ENCODE measurements at places on chromosomes 2 and 18.

DNA sequence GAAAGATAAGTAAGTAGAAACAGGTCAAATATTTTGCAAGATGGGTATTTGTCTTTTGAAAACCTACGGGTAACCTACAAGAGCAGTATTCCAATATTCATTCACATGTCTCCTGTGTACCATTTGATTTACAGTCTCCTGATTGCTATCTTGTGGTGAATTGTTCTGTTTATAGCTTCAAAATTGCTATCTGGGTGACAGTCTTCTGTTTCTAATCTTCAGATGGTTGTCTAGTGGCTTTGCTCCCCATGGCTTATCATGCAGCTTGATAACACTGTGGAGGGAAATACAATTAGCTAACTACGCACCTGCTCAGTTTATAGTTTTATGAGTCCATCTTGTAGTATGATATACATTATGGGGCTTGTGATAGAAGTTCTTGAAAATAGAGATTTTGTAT, 816.8 kb downstream of the CPS1 start:
- DNase-seq: no peak

DNA sequence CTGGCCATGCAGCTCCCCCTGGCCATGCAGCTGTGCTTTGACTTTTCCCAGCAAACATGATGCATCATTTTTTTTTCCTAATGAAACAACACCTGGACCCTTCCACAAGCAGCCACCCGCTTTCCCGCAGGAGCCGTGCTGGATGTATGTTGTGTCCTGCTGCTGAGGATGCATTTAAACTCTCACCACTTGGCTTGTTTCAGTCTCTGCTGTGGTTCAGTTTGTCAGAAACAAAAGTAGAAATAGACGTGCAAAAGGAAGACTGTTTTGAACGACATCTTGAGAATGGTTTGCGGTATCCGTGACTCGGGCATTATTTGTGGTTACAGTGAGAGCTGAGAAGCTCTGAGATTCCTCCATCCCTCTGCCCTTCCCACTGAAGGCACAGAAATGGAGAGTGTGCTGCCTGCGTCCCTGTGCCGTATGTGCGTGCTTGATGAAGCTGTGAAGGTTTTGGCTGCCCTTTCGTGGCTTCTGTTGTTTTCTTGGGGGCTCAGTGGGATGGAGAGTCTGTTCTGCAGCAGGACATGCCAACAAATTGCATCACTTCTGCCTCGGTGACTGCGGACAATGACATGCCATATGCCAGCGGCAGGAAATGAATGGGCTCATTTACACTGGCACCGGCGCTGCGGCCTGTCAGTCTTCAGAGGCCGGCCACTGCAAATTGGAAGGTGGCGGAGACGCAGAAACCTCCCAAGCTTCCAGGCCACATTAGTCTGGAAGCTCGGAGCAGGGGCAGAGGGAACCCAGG, 417.7 kb upstream of the SALL3 start:
- DNase-seq: no peak

- no peak for DNase-seq
These were observed 22.2 kb upstream of the MYL1 start for GRCh38 chr2:210337159-210337558.

DNA sequence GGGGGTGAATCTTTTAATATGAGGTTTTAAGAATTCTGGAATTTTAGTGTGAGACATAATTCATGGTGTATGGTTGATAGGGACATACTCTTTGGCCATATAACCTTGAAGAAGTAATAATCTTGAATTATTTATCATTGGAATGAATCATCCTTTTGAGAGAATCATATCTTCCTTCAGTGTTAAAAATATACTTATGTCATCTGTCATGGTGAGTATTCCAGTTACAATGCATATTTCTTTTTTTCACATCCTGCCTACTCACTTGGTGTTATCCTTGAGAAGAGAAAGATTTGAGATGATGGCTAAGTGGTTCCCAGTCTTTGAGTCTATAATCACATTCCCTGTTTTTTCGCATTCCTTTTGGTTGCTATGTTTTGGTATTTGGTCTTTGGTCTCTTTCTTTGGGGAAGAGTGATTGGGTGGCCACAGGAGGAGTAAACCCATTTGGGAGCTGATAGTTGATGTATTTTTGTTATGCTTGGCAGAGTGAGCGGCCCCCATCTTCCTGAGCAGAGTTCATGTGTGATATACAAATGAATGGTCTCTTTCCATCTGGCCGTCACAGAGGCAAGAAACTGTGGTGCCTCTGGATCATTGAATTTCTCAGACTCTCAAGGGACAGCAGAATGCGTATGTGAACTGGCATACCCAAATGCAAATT, 21.6 kb downstream of the ASAP2 start:
- no peak for DNase-seq

GRCh38 chr2:224847961-224848850, 132.0 kb upstream of the CCDC195 start:
- peak; percentile 69 for DNase-seq

- DNase-seq: no peak
These were observed 31.9 kb downstream of the METTL21A start for GRCh38 chr2:207593277-207593676.

DNA sequence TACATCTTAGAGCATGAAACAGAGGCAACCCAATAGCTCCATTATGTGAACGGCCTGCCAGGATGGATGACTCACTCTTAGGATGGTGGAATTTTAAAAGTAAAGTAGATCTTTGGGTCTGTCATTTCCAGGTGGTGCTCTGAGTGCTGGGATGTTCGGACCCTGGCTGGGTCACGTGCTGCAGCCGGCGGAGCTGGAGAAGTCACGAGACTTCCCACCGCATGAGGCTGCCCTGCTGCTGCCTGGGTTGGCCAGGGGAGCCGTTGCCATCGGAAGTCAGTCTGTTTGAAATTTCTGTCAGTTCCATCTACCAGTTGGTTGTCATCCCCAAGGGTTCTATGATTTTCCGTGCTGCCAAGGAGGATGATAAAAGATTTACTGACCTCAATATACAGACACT, 93.3 kb upstream of the ALKAL2 start:
- no peak for DNase-seq

DNA sequence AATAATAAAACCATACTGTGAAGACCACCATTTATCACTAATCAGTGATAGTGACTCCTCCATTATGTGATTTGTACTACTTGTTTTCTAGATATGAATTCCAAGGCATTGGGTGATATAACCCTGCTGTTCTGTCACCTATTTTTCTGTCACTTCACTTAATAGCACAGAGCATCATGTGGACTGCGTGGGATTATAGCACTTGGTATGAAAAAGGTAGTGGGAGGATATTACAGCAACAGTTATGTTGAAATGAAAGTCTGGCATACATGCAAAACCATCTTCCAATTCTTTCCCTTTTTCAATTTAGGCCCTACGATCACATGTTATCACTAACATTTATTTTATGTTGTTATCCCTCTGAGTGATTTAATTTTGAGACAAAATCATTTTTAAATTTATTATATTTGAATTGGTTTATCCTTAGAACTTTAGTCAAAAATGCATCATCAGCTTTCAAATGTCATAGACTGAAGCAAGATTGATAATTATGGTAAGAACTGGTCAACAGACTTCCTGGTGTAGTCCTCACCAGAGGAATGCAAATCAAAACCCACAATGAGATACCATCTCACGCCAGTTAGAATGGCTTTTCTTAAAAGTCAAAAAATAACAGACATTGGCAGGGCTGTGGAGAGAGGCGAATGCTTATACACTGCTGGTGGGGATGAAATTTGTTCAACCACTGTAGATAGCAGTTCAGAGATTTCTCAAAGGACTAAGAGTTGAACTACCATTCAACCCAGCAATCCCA, 242.6 kb downstream of the IKZF2 start:
- DNase-seq: no peak

GRCh38 chr2:61967262-61967661, 61.8 kb downstream of the COMMD1 start:
- DNase-seq: no peak

- no peak for DNase-seq
These were observed 617.0 kb upstream of the LINC00305 start for GRCh38 chr18:64765908-64766307.

DNA sequence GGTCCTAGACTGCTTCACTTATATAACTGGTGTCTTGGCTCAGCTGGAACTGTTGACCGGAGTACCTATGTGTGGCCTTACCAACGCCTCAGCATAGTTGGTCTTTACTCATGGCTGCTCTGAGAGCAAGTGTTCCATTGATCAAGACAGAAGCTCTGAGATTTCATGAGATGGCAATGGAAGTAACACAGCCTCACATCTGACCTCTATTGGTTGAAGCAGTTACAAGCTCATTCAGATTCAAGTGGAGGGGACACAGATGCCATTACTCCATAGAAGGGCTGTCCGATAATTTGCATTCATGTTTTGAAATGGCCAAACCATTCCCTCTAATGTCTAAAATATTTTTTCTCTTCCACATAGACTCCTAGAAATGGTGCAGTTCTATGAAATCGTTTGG, 46.4 kb upstream of the STK39 start:
- no peak for DNase-seq

DNA sequence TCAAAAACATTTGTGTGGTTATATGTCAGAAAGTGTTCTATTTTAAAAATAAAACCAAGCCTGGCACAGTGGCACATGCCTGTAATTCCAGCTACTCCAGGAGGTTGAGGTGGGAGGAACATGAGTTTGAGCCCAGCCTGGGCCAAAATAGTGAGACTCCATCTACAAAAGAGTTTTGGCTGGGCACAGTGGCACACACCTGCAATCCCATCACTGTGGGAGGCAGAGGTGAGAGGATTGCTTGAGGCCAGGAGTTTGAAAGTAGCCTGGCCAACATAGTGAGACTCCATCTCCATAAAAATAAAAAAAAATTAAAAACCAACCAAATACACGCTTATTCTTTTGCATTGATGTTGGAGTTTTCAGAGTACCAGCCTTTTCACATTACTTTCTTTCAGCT, 9.6 kb downstream of the ANKRD12 start:
- DNase-seq: no peak

GRCh38 chr2:24107-24506, 22.2 kb downstream of the FAM110C start:
- no peak for DNase-seq

DNA sequence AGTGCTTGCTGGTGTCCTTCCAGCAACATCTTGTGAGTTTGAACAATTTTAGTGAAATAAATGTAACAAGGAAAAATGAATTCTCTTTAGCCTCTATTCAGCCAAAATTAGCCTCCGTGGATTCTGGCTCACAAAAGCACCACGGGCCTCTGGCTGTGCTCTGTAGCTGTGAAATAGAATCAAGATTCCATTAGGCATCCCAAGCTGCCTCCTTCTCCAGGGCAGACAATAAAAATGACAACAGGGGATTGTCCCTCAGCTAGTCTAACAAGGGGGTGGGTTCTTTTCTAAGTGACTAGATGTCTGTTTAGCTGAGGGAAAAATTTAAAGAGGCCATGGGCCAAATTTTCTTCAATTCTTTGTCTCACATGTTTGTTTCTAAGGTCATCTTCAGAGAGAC, 254.7 kb upstream of the FIGN start:
- no peak for DNase-seq

DNA sequence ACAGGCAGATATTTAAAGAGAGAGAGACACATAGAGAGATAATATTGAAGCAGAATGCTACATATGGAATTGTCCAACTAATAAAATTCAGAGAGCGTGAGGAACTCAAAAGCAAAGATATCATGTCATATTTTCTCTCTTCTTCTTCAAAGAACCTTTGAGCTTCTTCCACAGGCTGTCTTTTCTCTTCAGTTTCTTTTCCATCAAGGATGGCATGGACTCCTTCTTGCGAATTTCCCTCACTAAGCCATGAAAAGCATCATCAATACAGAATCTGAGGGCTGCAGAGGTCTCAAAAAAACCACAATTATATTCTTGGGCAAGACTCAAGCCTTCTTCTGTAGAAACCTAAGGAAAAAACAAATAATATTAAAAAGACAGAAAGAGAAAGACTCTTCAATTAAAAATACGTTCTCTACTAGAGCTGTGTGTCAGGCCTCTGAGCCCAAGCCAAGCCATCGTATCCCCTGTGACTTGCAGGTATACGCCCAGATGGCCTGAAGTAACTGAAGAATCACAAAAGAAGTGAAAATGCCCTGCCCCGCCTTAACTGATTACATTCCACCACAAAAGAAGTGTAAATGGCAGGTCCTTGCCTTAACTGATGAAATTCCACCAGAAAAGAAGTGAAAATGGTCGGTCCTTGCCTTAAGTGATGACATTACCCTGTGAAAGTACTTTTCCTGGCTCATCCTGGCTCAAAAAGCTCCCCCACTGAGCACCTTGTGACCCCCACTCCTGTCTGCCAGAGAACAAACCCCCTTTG, 371.9 kb downstream of the RIT2 start:
- DNase-seq: no peak

GRCh38 chr18:55405893-55406406, 182.0 kb downstream of the TCF4 start:
- peak; percentile 90 for DNase-seq

DNA sequence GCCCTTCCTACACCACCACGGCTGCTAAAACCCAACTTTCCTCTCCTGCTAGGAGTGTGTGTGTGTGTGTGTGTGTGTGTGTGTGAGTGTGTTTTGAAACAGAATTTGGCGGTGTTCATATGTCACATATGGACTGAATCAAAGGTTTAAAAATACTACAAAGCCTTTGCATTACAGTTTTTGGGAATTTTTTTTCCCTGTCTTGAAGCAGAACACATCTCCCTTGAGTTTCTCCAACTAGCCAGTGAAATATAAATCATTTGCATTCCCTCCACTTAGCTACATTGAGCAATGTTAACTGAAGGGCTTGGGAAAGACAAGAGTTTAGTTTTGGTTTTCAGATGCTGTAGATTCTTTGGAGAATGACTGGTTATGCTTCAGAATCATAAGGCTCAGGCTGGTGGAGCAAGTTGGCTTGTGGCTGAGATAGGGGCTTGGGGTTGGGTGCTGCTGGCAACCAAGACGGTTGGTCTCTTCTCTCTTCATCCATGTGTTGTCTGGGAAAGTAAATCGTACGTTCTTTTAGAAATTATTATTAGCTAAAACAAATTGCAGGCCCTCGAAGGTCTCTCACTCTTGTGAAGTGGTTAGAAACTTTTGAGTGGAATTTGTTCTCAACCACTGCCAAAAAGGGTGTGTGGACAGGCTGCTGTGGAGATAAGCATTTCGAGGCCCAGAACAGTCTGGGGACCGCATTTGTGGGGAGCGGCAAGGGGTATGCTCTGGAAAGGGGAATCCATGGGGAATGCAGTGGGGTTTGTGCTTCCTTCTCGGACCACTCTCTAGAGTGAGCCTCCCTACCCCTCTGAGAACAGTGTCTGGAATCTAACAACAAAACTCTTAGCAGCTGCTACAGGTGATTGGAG, 1.4 kb downstream of the NRP2 start:
- DNase-seq: no peak

DNA sequence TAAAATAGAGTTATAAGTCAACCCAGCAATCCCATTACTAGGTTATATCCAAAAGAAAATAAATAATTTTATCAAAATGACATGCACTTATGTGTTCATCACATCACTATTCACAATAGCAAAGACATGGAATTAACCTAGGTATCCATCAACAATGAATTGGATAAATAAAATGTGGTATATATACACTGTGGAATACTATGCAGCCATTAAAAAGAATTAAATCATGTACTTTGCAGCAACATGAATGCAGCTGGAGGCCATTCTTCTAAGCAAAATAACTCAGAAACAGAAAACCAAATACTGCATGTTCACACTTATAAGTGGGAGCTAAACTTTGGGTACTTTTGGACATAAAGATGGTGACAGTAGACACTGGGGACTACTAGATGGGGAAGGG, 626.0 kb downstream of the ADCYAP1 start:
- no peak for DNase-seq
